CD4-positive, alpha-beta T cell (primary cell): ENCODE measurements at places on chromosomes 16 and 17.

DNA sequence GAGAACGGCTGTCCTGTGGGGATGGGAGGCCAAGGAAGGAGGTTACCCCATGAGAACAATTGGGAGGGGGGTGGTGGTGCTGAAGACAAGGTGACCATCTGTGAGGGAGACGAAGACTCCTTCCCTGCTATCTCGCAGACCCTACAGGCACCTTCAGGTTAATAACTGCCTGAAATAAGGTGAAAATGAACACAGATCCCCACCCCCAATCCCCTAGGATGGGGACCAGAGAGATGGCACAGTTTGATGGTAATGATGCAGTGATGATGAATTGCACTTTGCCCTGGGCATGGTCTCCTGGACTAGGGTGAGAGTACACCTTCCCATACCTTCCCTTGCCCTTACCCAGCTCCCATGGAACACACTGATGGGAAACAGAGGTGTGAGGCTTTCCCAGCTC is 1.4 kb upstream of the NAE1 start:
- no peak for DNase-seq

- no peak for DNase-seq
Measured at GRCh38 chr17:35708951-35709350, 22.5 kb upstream of the RASL10B start.

GRCh38 chr16:81860287-81861266 is 81.5 kb downstream of the PLCG2 start:
- no peak for DNase-seq

DNA sequence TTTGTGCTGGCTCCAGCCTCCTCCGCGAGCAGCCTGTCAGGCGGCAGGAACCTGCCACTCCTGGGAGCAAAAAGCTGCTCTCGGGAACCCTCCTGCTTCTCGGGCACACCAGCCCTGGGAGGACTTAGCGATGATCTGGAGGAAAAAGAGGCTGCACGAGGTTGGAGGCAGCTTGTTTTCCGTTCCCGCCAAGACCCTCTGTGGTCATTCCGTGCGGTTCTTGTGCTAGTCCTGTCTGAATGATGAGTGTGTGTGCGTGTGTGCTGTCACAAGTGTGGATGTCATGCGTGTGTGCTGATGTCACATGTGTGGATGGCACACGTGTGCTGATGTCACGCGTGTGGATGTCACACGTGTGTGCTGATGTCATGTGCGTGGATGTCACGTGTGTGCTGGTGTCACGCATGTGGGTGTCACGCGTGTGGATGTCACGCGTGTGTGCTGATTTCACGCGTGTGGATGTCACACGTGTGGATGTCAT is 150.0 kb downstream of the NPIPB11 start:
- DNase-seq: no peak

DNA sequence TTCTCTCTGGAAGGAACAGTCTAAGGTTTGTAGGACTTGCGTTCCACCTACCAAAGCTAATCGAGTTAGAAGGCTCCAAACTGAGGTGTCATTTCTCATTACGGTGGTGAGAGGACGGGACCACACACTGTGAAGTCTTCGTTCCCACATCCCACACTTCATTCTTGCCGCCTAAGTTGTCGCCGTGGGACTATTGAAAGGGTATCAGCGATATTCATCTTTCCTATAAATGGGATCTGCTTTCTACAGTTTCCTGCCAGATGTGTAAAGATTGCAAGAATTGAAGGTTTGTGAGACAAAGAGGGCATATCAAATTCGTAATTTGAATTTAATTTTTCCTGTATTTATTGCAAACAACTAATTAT is 608 bp upstream of the TRIM37 start:
- no peak for DNase-seq

GRCh38 chr16:87700406-87701077 is 65.2 kb downstream of the KLHDC4 start:
- no peak for DNase-seq

- DNase-seq: no peak
Measured at GRCh38 chr17:74449773-74450172, 16.7 kb upstream of the CD300A start.

DNA sequence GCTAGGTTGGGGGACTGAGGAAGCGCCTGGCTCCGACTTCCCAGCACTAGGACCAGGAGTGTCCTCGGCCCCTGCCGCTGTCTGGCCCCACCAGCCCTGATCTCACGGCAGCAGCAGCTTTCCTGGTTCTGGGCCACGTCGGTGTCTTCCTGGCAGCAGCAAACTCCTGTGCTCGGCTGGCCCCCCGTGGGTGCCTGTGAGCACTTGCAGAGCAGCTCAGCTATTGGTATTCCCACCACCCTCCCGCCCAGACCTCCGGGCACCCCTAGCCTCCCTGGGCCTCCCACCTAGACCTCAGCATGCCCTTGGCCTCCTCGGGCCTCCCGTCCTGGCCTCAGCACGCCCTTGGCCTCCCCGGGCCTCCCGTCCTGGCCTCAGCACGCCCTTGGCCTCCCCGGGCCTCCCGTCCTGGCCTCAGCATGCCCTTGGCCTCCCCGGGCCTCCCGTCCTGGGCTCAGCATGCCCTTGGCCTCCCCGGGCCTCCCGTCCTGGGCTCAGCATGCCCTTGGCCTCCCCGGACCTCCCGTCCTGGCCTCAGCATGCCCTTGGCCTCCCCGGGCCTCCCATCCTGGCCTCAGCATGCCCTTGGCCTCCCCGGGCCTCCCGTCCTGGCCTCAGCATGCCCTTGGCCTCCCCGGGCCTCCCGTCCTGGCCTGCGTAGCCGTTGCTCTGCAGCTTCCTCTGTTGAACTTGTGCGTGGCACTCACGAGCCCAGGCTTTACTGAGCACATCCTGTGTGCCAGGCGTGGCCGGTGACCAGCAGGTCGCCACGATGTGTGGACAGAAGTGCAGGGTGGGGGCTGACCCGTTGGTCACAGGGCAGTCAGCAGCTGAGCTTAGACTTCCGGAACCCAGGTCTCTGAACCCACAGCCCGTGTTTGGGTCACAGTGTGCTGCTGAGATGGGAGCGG is 51.8 kb upstream of the ACSF3 start:
- no peak for DNase-seq

GRCh38 chr17:45828171-45828570 is 16.5 kb upstream of the SPPL2C start:
- no peak for DNase-seq

DNA sequence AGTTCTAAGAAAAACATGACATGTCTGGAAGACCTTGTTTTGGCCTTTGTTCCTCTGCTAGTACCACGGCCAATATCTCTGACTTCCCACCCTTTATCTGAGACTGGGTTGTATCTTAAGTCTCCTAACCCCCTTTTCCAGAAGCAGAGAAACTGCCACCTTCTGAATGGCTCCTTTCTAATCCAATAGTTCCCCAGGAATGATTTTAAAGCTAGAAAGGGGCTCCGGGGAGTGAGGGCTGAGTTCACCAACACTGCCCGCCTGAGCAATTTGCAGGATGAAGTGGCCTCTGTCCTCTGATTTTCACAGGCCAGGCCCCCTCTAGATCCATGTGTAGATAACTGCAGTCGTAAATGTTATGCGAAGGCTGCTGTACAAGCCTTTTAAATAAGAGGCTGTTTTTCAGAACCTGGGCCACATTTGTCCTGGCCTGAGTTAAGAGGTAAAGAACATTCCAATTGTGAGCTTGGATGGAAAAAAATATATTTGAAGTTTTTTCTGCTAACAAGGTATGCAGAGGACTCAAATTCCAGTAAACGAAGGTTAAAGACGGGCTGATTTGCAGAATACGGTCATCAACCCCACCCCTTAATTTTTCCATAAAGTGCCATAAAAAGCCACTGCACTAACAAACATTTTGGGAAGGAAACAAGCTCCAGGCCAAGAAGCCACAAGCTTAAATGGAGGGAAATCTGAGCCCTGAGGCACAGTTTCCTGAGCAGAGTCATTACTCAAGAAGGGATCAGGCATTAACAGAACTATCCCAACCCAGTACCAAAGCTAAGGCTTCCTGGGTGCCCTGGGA is 117.0 kb upstream of the MAF start:
- no peak for DNase-seq

DNA sequence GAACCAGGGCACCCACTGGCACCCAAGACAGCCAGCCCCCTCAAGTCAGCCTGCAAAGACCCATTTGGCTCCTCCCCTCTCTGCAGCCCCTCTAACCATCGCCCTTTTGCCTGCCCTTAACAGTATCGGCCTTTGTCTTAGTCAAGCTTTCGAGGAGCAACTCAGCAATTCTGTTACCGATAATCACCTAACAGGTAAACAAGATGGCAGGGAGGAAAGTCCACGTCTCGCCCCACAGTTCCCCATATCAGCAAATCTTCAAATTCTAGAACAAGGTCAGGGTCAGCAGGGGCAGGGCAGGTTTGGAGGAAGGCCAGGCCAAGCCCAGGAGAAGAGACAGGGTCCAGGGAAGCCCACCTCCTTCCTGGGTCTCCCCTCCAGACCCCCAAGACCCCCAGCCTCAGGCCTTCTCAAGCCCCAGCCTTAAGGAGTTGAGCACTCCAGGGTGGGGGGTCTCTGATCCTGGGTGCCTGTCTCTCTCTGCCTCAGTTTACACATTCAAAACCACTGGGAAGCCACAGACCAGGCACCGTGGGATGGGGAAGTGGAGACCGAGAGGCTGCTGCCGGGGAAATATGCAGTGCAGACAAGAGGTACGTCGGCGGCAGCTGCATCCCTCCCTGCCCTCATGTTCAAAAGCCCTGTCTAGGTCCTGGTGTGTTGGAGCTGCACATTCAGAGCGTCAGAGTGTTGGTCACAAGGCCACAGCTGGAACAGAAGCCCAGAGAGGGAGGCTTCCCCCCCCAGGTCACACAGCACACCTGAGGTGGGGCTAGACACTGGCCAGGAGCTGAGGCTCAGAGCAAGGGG is 3.9 kb upstream of the OSGIN1 start:
- no peak for DNase-seq

- DNase-seq: no peak
Measured at GRCh38 chr16:80599466-80599865, 58.7 kb downstream of the DYNLRB2 start.

DNA sequence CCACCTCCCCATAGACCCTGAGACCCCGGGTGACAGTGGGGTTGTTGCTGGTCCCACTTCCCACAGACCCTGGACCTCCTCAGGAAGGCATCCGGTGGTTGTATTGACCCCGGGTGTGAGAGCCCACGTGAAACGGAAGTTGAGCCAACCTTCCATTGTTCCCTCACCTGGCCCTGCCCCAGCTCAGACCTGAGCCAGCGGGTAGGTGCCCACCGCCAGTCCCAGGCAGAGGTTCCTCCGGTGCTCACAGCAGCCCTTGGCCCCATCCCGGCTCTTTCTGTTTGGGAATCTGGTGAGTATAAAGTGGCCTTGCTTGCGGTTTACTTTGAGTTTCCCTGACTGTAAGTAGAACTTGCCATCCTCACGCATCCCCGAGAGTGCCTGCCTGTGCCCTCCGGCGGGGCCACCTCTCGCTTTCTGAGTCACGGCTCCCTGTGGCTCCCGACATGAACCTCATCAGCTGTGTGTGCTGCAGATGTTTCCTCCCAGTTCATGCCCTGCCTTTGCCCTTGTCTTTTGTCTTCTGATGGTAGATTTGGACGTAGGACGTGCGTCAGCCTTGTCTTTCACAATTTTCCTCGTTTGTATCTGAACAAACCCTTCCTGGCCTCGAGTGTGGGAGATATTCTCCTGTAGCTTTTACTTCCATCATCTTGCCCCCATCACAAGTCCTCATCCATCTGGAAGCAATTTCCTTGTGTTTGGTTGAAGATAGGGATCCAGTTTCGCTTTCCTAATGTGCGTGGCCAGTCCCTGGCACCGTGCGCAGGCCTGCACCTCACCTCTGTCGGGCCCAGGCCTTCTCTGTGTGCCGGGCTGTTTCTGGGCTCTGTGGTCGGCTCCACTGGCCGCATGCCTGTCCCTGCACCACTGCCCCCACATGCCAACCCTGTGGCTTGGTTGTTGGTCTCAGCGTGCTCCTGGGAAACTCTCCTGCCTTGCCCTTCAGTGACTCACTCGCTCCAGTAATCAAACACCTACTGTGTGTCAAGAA is 76.0 kb downstream of the METRNL start:
- no peak for DNase-seq

DNA sequence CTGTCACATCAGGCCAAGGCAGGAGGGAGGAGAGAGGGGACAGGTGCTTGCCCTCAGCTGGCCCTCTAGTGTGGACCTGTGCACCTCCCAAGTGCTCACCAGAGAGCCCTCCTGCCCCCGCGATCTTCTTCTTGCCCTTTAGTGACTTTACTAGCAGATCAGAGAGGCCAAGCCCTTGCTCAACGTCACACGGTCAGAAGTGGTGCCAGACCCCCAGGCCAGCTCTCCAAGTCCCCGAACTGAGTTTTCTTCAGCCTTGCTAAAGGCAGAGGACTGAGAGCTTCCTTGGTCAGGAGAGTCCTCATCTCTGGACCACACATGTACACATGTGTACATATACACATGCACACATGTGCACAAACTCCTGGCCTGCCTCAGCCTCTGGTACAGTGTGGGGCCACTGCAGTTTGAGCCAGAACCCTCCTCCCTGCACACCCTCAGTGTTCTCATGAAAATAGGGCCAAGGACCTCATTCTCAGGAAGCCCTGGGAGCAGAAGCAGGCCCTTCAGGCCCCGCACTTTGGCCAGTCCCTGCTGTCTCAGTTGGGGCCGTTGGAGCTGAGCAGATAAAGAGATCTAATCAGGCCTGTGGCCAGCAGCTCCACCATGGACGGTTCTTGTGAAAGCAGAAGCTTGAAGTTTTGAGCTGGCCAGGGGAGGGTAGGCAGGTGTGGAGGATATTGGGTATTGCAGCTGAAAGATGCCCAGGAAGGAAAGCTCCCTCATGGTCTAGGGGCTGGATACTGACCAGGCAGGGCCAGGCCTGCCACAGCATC is 7.4 kb upstream of the EPX start:
- no peak for DNase-seq

GRCh38 chr16:22141767-22142166 is 20.5 kb upstream of the SDR42E2 start:
- no peak for DNase-seq

DNA sequence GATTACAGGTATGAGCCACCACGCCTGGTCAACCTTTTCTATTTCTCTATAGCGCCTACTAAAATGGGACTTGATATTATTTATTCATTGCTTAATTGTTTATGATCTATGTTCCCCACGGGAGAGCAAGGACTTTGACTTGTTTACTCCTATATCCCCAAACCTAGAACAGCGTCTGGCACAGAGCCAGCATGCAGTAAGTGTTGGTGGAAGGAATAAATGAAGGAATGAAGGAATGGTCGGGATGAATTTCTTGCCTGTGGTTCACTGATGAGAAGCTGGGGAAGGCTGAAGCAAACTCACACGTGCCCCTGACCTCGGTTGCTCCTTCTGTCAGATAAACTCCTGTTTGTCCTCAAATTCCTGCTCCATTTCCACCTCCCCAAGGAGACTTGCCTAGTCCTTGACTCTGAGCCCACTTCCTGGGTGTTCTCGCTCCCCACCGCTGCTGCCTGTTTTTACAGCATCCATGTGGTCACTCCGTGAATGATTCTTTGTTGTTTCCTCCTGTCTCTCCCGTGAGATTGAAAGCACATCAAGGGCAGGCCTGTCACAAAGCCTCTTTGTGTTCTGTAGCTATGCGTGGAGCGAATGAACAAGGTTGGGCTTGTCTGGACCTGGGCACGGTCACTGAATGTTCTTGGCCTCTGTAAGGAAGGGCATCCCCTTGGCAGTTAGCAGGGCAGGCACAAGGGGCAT is 17.3 kb downstream of the C17orf100 start:
- DNase-seq: no peak

DNA sequence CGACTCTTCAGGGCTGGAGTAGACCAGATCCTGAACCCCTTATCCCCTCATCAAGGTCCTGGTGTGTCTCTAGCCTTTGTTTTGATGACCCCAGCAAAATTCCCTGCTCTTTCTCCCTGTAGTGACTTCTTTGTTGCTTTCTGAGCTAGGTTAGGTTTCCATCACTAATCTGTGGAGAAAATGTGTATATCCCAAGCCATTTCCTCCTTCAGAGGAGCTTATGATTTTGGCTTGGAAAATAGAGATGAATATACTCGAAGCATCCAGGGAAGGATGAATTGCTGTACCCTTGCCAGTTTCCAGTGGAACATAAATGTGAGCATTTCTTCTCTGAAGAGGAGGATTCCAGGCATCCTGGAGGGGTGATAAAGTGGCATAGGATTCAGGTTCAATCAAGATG is 55.8 kb downstream of the KSR1 start:
- DNase-seq: no peak
